ENCODE measurements at places on chromosomes 2 and 18.
A peak's percentile ranks its signal among the peaks of the same experiment; 100 is the strongest.

DNA sequence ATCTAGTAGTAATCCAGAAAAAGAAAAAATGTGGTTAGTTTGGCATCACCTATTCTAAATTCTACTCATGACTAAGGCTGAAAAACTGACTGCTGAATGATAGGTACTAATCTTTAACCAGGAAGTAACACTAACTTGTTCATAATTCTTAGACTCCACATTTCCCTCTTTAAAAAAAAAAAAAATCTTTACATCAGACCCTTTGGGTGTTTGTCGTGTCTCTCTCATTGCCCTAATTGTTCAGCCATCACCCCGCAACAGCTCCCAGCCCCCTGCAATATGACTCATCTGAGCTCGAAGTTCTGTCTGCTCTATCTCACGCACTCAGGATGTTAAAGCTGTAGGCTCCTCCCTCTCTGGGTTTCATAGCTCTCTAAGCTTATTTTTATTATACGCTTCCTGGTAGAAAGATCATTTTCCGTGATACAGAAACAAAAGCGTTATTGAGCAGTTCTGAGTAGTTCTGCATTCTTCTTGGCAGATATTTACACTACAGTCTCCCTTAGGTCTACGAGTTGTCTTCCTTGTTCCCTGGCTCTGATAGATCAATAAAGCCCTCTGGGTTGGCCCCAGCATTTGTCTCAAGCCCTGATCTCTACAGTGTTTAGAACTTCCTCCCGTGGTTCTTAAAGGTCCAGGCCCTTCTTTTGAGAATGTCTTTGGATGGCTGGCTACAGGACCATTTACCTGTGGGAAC, 95.6 kb downstream of the TNFRSF11A start:
- H3K27ac ChIP-seq = peak overlapping the region; percentile 45
- peaks cover 3% of the 10 kb centered on the region for H3K4me1 ChIP-seq
- no peaks in the 10 kb centered on the region for H3K36me3 ChIP-seq
- peak; percentile 65 for DNase-seq
- H3K4me3 ChIP-seq = no peak overlapping the region

- no peaks in the 10 kb centered on the region for H3K4me1 ChIP-seq
- H3K27me3 ChIP-seq = no peaks in the 10 kb centered on the region
- no peak for DNase-seq
- H3K27ac ChIP-seq = no peak overlapping the region
Observed at GRCh38 chr2:75790814-75791467, 80.2 kb upstream of the GCFC2 start.

DNA sequence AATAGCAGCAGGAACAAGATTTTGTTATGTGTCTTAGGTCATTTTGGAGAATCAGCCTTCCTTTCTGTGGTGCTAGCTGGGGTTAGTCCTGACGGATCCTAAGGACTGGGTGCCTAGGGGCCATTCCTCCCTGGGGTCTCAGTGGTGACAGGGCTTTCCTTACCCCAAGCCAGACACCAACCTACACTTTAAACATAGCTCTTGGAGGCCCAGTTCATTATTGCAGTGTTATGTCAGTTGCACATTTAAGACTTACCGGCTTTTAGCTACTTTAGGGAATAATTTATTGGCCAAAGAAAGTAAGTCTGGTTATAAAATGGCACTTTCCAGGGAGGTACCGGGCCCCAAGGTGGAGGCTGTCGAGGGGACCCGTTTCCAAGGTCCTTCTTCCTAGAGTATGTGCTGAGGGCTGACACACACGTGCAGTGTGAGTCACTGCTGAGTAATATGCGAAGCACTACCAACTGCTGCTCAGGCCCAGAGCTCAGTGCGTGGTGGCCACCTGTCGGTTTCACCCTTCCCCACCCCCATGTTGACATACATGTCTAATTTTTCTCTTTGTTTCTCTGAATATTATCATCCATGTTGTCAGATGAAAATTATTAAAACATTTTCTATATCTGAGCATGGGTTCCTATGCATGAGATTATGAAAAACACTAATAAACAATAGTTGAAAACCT, 37.0 kb upstream of the GRHL1 start:
- no peaks in the 10 kb centered on the region for H3K27me3 ChIP-seq
- H3K27ac ChIP-seq = no peak overlapping the region
- H3K4me3 ChIP-seq = no peak overlapping the region
- H3K36me3 ChIP-seq = peaks cover 4% of the 10 kb centered on the region

GRCh38 chr2:132562245-132562644, 107.8 kb downstream of the LYPD1 start:
- no peaks in the 10 kb centered on the region for H3K36me3 ChIP-seq
- H3K4me1 ChIP-seq = no peaks in the 10 kb centered on the region

- no peaks in the 10 kb centered on the region for H3K36me3 ChIP-seq
- no peak for DNase-seq
- no peaks in the 10 kb centered on the region for H3K27me3 ChIP-seq
- H3K4me1 ChIP-seq = no peaks in the 10 kb centered on the region
Observed at GRCh38 chr18:61203151-61203550, 130.1 kb upstream of the CDH20 start.

- no peak overlapping the region for H3K4me3 ChIP-seq
- no peak overlapping the region for H3K27ac ChIP-seq
- no peaks in the 10 kb centered on the region for H3K27me3 ChIP-seq
- no peaks in the 10 kb centered on the region for H3K36me3 ChIP-seq
- DNase-seq = no peak
Observed at GRCh38 chr18:21291106-21291505, 49.1 kb downstream of the GREB1L start.

DNA sequence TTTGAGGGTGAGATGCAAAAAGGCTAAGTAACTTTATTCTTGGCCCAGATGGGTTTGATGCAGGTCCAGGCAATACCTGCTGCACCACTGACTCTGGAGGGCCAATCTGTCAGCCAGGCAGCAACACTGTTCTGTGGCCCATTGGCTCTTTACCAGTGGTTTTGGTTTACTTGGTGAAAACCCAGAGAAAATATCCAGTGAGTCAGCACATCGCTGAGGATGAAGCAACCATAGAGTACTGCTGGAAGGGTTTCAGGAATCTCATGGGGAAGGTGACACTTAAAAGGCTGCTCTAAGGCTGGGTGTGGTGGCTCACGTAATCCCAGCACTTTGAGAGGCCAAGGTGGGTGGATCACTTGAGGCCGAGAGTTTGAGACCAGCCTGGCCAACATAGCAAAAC, 192.5 kb upstream of the FAM98A start:
- DNase-seq = peak; percentile 73
- H3K27me3 ChIP-seq = no peaks in the 10 kb centered on the region
- no peaks in the 10 kb centered on the region for H3K36me3 ChIP-seq
- no peak overlapping the region for H3K27ac ChIP-seq
- H3K4me1 ChIP-seq = no peaks in the 10 kb centered on the region

- H3K4me1 ChIP-seq = no peaks in the 10 kb centered on the region
- no peaks in the 10 kb centered on the region for H3K27me3 ChIP-seq
- H3K27ac ChIP-seq = no peak overlapping the region
- no peaks in the 10 kb centered on the region for H3K36me3 ChIP-seq
- no peak for DNase-seq
Observed at GRCh38 chr18:51390702-51391101, 193.2 kb upstream of the MEX3C start.
